Nasal cavity respiratory epithelium epithelial cell of viscerocranial mucosa (primary cell): ENCODE measurements at places on chromosomes 5 and 9. TPM values are rescaled to one million over a fixed set of nuclear protein-coding genes. Genes with fewer than 3 reads are reported as not detected.

The HACD4 gene
- 1.7 and 7.9 TPM in 2 replicates for total RNA-seq

The SLC27A6 gene
- 0.28 and 0.34 TPM in 2 replicates for total RNA-seq

The BARX1 gene
- not detected in 2 replicates for total RNA-seq

The DIPK1B gene
- under 0.01 and 1.00 TPM in 2 replicates for total RNA-seq

The PRRX2 gene
- under 0.01 and 0.14 TPM in 2 replicates for total RNA-seq

The ZNG1F gene
- total RNA-seq = 11.6 and 21.6 TPM in 2 replicates

The OR1L6 gene
- total RNA-seq = not detected in 2 replicates

The PDCD1LG2 gene
- total RNA-seq = 1.4 and 7.8 TPM in 2 replicates

The TBC1D13 gene
- total RNA-seq = 12.0 and 18.2 TPM in 2 replicates

The DOCK8 gene
- total RNA-seq = 0.34 and 1.3 TPM in 2 replicates

The SPINK7 gene
- total RNA-seq = 1.9 and 37.3 TPM in 2 replicates

The FAM193B gene
- 10.9 and 19.2 TPM in 2 replicates for total RNA-seq

The HAUS6 gene
- total RNA-seq = 19.5 and 20.1 TPM in 2 replicates

The SPINK6 gene
- 1.7 TPM in 1 of 2 replicates, not detected in the other for total RNA-seq

The ROPN1L gene
- total RNA-seq = 0.07 TPM in 1 of 2 replicates, not detected in the other

The PITX1 gene
- total RNA-seq = 84.1 and 191 TPM in 2 replicates

The CBY3 gene
- total RNA-seq = 0.34 TPM in 1 of 2 replicates, not detected in the other

The FOXD4L5 gene
- total RNA-seq = under 0.01 and 0.14 TPM in 2 replicates

The SPEF2 gene
- total RNA-seq = 1.0 and 2.3 TPM in 2 replicates

The HNRNPAB gene
- 64.9 and 71.9 TPM in 2 replicates for total RNA-seq

The IRX2 gene
- 1.3 and 8.5 TPM in 2 replicates for total RNA-seq

The TRIM36 gene
- total RNA-seq = 0.71 and 1.4 TPM in 2 replicates

The PHYHD1 gene
- 1.3 and 1.7 TPM in 2 replicates for total RNA-seq

The PCDHB16 gene
- 0.07 TPM in 1 of 2 replicates, not detected in the other for total RNA-seq

The CDKN2B gene
- 45.5 and 124 TPM in 2 replicates for total RNA-seq

The PCDHB2 gene
- total RNA-seq = 0.34 and 4.1 TPM in 2 replicates

The PCDHB9 gene
- total RNA-seq = under 0.01 and 0.14 TPM in 2 replicates
